ENCODE measurements at places on chromosomes 1 and 21.

DNA sequence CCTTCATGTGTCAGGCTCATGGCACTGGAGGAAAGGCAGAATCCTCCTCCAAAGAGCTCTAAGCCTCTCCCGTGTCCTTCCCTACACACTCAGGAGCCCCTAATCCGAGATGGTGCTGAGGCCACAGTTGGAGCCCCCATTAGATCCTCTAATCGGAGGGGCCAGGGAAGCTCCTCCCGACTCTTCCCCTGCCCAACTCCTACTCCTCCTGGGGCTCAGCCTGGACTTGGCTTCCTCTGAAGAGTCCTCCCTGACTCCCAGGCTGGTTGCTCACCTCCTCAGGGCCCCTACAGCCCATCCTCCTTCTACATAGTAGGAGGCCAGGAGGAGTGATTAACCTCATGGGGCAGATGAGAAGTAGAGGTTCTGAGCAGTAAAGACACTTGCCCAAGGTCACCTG is 21.3 kb upstream of the CDCP2 start:
- no peak for DNase-seq

GRCh38 chr21:27681038-27681437 is 714.1 kb upstream of the ADAMTS5 start:
- DNase-seq, result no peak

DNA sequence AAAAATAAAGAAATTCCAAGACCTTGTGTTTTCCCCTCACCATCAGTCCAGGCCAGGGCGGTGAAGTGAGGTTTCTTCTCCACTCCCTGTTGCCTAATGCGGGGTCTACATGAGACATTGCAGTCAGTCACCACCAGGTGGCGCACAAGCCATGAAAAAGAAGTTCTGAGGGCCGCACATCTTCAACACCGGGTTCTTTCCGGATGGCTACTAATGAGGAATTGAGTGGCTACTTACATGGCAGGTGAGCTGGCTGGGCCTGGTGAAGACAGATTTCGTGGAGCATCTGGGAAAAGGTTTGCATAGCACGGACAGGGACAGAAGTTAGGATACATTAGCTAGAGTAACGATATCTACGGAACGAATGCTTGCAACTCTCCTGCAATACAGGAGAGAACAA is 15.8 kb upstream of the S100A11 start:
- peak; percentile 69 for DNase-seq

DNA sequence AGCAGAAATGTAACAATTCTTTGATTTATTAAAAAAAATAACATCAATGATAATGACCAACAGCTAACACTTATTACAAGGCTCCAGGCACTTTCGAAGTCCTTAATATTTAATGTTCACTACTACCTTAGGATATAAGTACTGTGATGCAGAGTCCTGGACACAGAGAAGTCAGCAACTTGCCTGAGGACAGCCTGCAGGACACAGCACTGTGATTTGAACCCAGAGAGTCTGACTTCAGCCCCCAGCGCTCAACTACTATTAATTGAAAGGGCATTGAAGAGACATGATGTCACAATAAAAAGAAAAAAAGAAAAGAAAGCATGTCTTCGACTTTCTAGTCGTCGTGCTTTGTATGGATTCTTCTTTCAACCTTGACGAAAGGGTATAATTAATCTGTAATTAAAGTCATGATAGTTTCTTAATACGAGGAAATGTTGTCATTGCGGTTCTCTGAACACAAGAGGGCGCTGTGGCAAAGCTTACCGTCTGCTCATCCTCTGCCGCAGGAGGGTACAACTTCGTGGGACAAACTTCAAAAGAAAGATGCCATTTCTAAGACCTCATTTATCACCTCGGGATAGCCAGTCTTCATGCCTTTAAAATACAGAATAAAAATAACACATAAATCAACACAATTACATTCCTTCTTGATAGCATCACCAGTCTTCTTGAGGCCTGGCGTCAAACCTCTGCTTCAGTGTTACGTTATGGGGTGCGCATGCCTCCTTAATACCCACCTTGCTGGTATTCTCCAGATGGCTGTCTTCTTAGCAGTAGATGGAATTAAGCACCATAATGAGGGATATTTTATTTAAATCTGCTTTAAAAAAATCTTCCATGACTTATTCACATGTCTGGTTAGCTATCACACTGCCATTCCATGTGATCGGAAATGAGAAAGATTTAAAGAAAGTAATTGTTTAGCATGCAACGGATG is 240.1 kb downstream of the DISC1 start:
- peak; percentile 27 for DNase-seq

DNA sequence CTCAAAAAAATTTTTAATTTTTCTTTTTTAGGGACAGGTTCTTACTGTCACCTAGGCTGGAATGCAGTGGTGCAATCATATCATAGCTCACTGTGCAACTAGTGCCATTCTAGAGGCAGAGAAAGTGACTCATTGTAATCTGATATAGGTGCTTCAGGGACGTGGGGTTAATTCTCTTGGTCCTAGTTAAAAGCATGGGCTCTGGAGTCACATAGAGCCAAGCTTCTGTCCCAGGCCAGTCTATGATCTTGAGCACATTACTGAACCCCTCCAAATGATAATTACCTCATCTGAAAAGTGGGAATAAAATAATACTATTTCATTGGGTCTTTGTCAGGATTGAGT is 1.1 kb upstream of the ADIPOR1 start:
- DNase-seq, result peak; percentile 76

- DNase-seq, result peak; percentile 96
Measured at GRCh38 chr1:182955596-182956588, 2.9 kb upstream of the SHCBP1L start.

- DNase-seq, result peak; percentile 65
Measured at GRCh38 chr21:45593162-45594022, 50.1 kb upstream of the PCBP3 start.

GRCh38 chr1:246579818-246580217 is 13.6 kb downstream of the CNST start:
- DNase-seq, result no peak

GRCh38 chr1:154104433-154105082 is 50.3 kb downstream of the NUP210L start:
- no peak for DNase-seq

DNA sequence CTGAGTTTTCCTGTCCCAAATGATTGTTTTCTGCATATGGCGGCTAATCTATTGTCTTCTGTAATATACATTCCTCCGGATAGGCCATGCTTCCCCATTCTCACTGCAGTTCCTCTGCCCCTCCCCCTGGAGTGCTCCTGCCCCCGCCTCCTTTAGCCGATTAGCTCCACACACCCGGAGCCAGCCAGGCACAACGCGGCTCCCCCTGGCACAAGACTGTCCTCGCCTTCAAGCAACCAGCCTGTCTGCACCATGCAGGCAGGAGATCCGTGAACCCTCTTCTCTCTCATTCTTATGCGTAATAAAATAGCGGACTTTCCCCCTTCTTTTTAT is 18.0 kb downstream of the SERTAD4 start:
- DNase-seq, result no peak

DNA sequence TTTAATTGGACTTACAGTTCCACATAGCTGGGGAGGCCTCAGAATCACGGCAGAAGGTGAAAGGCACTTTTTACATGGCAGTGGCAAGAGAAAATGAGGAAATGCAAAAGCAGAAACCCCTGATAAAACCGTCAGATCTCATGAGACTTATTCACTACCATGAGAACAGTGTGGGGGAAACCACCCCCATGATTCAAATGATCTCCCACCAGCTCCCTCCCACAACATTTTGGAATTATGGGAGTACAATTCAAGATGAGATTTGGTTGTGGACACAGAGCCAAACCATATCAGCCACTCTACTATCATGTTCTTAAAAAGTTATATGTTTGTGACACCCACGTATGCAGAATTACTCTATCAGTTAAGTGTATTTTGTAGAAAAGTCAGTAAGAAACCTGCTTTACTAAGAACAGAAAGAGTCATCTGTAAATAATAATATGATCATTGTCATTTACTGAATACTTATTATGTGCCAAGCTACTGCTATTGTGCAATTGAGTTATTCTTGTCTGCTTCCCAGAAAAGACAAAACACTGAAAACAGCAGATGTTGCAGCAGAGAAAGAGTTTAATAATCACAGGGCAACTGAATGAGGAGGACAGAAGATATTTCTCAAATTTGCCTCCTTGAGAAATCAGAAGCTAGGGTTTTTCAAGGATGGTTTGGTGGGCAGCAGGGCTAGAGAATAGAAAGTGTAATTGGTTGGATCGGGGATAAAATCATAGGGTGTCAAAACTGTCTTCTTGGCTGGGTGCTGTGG is 207.7 kb upstream of the FGGY start:
- no peak for DNase-seq

GRCh38 chr1:57235730-57236510 is 187.9 kb downstream of the DAB1 start:
- no peak for DNase-seq

- no peak for DNase-seq
Measured at GRCh38 chr1:46280092-46280491, 23.3 kb downstream of the LRRC41 start.

- DNase-seq, result peak; percentile 67
Measured at GRCh38 chr1:209569455-209570207, 13.9 kb upstream of the CAMK1G start.

- no peak for DNase-seq
Measured at GRCh38 chr1:221025501-221025900, 146.3 kb downstream of the HLX start.

DNA sequence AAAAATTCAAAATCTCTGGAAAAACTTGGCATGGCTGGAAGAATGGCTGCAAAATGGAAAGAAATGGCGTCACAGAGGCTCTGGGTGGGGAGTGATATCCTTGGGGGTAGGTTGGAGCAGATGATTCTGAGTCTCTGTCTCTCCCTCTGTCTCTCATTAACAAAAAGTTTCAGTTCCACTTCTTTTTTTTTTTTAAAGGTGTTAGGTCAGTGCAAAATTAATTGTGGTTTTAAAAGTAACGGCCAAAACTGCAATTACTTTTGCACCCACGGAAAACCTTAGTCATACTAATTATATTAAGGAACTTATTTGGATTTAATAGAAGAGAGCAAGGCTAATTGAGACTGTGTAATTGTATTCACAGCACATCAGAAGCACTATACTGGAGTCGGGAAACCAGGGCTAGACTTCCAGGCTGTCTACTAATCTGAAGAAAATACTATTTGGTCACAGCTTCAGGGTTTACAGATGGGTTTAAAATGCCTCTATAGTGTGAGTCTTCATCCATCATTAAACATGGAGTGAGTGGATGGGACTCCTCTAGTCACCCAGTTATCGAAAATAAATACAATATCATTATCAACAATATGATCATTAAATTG is 289.1 kb upstream of the PLD5 start:
- no peak for DNase-seq

DNA sequence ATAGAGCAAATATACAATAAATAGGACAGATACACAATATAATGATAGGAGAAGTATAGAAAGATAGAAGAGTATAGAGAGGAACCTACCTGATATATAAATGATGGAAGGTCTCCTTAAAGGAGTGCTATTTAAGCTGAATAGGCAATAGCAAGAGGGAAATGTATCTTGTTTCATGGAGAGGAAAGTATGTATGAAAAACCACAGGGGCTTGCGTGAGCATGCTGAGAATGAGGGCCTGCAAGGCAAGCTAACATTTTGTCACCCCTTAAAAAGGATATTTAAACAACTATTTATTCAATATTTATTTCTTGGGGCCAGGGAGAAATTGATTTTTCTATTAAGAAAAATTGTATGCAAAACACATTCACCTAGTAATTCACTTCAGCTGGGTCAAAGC is 150.9 kb upstream of the ZRANB2 start:
- DNase-seq, result no peak

- peak; percentile 49 for DNase-seq
Measured at GRCh38 chr1:226121587-226122400, 59.3 kb downstream of the H3-3A start.

- DNase-seq, result no peak
Measured at GRCh38 chr1:156048663-156049258, 4.8 kb downstream of the UBQLN4 start.

DNA sequence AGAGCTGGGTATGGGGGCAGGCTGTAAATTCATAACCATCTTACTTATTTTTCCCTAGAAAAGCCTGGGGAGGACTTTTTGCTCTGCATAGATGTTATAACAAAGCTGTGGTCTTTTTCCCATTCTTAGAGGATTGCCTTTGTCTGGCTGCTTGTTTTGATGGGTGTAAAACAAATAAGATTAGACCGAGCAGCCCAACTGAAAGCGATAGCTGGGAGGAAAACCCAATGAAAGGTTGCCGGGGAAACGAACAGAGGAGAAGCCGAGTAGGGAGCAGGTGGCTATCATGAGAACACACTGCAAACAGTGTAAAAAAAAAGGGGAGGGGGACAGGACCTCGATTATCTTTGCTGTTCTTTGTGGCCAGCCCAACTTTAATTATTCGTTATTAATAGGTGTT is 1.9 kb downstream of the ELAVL4 start:
- DNase-seq, result no peak

- DNase-seq, result no peak
Measured at GRCh38 chr1:70656361-70656760, 245.3 kb downstream of the CTH start.

DNA sequence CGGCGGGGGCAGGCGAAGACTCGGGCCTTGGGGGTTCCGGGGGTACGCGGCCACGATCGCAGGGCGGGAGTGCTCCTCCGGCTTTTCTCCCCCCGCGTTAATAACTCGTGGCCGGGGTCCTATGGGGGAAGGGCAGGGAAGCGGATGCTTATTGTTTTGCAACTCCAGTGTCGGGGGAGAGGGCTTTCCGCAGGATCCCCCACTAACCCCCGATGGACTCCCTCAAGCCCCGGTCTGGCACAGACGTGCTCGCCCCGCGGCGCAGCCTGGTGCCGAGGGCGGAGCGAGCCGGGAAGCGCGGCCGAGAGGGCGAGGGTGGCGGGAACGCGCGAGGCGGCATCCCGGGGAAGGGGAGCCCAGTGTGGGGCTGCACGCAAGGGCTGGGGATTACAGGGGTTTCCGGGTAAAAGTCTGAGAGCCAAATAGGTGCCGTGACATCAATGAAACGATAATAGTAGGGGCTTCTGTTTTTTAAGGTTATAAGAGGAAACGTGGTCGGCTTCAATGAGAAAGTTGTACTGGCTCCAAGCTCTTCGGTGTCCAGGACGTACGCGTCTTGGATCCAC is 772 bp downstream of the UCK2 start:
- DNase-seq, result peak; percentile 52

- DNase-seq, result peak; percentile 40
Measured at GRCh38 chr1:172821609-172822274, 162.8 kb downstream of the FASLG start.

DNA sequence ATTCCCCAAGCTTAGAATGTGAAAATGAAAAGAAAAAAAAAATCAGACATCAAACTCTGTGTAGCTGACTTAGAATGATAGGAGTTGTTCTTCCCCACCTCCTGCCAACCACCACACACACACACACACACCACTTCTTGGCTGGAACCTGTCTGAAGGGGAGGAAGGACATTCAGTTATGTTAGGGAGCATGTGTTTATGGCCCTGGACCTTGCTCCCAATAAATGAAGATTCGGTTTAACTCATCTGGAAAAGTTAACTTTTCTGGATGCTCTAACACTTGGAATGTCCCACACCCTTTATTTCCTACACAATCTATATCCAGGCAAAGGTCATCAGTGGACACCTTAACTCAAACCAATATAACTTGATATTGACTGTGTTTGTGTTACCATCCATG is 112.4 kb downstream of the DAB1 start:
- no peak for DNase-seq

All from HT1080 (cell line).